ENCODE measurements at places on chromosomes 12 and 14.

DNA sequence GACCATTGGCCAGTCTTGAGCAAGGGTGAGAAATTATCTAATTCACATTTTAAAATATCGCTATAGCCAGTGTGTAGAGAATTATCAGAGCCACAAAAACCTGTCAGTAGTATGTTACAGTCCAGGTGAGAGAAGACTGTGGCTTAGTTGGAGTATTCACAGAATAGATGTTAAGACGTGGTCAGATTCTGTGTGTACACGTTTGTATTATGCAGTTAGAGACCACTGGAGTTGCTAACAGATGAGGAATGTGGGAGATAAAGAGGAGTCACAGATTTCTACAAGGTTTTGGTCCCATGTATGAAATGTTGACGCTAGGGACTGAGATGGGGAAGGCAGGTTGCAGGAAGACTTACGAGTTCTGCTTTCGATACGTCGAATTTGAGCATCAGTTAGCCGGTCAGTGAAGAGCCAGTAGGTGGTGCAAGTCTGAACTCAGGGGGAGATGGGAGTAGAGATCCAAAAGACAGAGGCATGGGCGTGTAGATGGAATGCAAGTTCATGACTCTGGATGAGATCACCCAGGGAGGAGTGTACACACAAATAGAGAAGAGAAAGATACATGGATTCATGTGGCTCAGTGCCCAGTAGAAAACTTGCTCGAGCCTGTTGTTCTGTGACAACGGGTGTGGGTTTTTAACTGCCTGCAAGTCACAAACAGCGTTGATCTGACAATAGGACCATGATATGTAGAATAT is 114.8 kb upstream of the FLRT2 start:
- DNase-seq = no peak

- no peak for DNase-seq
Observed at GRCh38 chr14:44291366-44291915, 215.6 kb downstream of the FSCB start.

DNA sequence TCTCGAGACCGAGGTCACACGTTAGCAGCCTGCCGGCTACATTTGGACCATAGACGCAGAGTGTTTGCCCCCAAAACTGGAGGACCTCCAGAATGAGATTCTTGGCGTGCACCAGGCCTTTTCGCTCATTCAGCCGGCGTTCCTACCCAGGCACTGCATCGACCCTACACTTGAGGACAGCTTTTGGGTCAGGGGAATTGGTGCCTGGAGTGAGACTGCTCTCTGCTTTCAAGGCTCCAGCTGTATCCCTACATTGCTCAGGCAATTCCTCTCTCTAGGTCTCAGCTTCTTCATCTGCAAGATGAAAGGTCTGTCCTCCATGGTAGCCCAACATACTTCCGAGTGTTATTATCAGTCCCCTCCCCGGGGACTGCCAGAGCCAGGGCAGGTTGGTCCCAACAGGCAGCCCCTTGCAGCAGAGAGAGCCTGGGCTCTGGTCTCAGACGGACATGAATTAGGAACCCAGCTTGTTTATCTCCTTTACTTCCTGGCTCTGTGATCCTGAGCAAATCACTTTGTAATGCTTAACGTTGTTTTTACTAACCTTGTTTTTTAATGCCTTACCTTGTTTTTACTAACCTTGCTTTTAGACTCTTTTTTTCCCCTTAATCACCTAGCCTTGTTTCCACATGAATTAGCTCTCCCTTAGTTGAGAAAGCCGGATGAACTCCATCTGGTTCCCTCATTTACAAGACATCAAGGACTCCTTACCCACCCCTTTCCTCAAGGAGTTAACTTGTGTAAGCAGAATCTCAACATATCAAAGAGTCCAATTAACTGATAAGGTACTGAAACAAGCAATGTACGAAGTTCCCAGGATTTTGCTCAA is 892 bp downstream of the TCHP start:
- DNase-seq = no peak

DNA sequence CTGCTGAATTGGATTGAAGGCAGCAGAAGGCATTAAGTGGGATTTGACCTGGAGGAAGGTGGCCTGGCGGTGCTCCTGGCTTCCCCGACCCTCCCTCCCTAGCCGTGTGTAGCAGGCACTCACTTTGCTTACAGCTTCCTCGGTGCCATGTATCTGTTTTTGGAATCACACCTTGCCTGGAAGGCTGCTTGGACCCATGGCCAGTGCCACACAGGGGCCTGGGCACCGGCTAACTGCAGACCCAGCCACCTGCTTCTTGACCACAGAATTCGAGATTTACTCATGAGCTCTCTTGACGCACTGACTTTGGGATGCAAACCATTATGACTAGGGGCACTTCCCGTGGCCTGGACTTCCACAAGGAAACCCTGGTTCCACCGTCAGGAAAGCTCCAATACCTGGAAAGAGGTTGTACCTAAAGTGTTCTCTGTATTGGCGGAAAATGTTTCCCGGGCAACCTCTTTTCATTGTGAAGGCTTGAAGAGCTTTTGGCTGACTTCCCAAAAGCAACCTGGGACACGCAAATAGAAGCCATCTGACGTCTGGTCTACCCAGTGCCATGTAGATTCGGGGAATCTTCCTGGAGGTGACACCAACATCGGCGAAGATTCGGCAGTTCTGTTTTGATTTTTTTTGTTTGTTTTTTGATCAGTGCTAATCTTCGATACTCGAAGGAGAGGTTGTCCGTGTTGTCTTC is 125.6 kb upstream of the RTL1 start:
- no peak for DNase-seq

DNA sequence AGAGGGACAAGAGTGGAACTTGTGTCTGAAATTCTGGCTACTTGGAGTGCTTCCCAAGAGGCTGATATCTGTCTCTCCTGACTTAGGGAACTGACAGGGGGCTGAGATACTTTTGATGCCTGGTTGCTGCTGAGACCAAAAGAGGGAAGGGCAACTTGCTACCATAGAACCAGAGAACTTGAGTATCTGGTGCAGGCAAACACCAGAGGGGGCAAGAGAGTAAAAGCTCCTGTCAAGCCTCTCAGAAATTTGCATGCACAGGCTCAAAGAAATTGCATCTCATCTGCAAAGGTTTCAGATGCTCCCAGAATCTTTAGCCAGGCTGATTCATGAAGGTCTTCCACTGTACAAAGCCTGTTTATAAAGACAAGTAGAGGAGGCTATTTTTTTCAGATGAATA is 391.3 kb upstream of the FOXG1 start:
- no peak for DNase-seq

DNA sequence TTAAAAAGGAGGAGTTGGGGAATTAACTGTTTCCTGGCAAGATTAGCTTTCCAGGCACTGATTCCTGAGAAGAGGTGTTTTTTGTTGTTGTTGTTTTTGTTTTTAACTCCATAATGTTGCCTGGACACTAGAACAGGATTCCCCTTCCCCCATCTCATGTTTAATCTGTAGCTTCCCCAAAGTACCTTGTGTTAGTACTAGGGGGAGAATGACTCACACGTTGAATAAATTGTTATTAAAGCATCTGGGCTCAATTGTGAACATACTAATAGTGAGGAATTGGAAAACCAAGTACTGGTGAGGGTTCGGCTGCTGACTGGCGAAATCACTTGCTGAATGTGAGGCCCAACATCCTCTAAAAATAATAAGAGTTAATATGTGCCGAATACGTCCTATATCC is 1.3 kb upstream of the GNG2 start:
- no peak for DNase-seq

- DNase-seq = no peak
Observed at GRCh38 chr14:21263284-21264024, 5.8 kb downstream of the HNRNPC start.

- no peak for DNase-seq
Observed at GRCh38 chr12:115661112-115661511, 616.4 kb downstream of the MED13L start.

GRCh38 chr14:89720741-89721729 is 233.5 kb downstream of the EFCAB11 start:
- DNase-seq = peak; percentile 51

- DNase-seq = no peak
Observed at GRCh38 chr14:76954394-76955190, 73.9 kb downstream of the IRF2BPL start.

DNA sequence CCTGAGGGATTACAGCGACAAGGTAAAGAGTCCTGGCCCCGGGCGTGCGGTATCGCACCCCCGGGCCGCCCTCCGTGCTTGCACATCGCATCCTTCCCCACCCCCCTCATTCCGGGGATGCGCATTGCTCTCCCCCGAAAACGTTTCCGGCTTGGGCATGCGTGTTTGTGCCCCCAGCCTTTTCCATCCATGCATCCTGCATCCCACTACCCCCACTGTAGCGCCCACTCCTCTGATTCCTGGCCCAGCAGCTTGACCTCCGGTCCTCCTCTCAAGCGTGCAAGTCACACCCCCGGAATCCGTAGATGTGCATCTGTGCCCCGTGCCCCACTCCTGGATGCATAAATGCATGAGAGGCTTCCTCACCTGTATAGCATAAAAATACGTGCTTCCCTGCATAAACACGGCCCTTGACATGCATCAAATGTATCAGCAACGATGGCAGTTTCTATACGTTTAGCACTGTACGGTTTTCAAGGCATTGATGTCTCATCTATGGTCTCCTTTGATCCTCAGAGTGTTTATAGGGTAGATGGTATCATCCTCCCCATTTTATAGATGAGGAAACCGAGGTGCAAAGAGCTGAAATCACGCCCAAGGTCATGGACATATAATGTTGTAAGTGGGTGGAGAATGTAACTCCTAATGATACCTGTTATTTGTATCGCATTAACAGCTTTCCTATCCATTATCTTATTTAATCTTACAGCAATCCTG is 484 bp downstream of the RIC8B start:
- no peak for DNase-seq

- no peak for DNase-seq
Observed at GRCh38 chr12:34126239-34126641, 103.9 kb downstream of the ALG10 start.

DNA sequence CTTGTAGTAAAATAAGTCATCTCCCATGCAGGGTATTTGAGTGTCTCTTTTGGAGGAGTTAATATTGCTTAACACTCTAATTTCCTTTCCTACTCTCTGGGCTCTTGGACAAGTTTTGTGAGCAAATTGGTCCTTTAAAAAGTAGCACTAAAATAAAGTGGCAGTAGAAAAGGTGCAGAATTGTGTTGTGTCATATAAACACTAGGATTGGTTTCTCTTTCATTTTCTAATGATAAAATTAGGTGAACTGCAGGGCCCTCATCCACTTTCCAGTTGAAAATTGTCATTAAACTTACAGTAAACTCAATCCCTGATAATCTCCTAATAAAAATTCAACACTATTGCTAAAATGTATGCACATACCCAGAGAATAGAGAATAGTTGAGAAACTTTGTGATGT is 42.6 kb upstream of the REP15 start:
- DNase-seq = no peak

- DNase-seq = no peak
Observed at GRCh38 chr12:85794531-85794930, 41.7 kb downstream of the RASSF9 start.

DNA sequence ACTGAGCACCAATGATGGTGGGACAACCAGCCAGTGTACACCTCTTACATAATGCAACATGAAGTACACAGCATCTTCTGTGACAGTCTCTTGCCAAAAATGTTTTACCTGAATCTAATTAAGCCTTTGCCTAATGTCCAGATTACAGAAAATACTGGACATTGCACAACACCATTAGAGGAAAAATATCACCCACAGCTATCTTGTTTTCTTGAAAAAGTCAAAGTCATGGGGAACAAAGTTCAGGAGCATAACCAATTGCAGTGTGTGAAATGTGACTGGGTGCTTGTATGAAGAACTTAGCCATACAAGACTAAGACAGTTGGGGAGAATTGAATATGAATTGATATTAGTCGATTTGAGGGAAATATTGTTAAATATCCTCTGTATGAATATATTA is 12.1 kb upstream of the ANO6 start:
- no peak for DNase-seq

DNA sequence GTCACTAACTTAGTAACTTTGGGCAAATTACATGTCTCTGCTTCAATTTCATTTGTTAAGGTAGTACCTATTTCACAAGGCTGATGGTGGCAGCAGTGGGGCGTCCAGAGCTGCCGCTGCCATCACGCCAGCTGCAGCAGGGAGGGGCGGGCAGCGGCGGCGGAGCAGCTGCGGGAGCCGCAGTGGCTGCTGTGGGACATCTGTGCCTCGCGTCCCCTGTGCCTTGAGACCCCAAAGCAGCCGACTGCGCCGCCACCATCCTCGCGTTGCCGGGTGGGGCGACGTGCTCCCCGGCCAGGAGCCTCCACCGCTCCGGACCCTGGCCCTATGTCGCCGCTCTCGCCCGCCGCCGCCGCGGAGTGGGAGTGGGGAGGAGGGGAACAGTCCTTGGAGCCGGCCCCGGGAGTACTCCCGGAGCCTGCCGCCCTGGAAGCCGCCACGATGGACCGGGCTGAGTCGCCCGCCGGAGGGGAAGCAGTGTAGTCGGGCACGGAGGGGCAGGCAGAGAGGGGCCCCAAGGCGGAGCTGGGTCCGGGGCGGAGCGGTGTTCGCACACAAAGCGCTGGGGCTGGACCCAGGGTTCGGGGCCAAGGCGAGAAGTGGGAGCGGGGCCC is 51.4 kb downstream of the A2M start:
- DNase-seq = peak; percentile 37

DNA sequence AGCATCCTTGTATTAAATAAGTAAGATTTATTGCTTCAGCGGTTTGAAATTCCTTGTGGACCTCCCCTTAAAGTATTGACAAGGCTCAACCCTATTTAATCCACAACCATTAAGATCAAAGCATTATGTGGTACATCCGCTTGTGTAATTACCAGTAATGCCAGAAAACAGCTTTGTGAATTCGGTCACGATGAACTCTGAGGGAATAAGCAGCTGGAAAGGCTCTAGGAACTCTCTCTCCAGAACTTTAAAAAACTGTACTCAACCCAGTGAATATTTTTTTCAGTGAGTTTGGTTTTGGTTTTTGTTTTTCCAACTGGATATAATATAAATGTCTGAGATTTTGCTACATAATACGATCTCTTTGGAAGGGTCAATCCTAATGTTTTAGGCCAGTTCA is 49.3 kb upstream of the DIO2 start:
- DNase-seq = no peak

- no peak for DNase-seq
Observed at GRCh38 chr12:953776-954175, 4.3 kb upstream of the RAD52 start.

GRCh38 chr12:66011731-66012130 is 118.8 kb downstream of the LLPH start:
- no peak for DNase-seq

DNA sequence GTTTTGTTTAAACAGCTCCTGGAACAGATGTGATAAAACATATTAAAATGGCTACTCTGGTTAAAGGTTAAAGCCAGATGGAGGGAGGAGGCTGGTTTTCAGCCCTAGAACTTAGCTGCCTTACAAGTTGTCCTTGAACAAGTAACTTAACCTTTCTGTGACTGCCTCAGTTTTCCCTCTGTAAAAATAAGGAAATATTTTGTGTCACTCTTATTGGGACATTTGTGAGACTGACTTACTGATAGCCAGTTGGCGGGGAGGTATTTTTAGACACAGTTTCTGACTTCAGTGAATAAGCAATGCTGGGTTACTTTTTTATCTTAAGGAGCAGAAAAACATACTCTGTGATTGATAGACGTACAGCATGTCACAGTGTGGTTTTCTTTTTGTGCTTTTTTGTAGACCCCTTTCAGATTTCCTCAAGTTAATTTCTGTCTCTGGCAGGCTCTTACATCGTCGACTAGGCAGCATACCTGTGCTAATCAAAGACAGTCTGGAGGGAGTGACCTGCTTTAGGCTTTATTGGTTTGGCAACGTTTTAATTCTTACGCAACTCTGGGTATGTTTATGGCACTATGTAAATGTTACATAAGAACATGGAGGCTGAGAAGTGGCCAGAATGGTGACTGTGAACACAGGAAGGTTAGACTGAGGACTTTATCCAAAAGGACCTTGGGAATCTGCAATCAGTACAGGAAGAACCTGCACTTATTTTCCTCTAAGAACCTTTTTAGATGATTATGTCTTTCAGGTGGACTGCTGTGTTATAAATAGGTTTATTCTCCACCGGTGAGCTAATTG is 3.3 kb downstream of the ACVR1B start:
- DNase-seq = no peak
